ENCODE measurements at places on chromosomes 4 and X.

GRCh38 chr4:25075129-25075528 is 44.4 kb upstream of the LGI2 start:
- DNase-seq: no peak

DNA sequence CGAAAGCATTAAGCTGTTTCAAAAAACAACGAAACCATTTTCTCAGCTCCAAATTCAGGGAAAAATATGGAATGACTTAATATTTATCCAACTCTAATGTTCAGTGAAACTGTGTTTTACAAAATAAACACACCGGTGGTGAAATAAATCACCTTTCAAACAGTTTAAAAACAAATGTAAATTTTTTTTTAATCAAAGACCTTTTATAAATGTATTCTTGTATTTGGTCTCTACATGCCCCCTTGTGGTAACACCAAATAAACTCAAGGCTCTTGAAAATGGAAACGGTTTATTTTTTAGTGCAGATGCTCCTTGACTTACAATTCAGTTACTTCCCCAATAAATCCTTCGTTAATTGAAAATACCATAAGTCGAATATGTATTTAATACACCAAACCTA is 45.8 kb upstream of the ITM2A start:
- DNase-seq: no peak

DNA sequence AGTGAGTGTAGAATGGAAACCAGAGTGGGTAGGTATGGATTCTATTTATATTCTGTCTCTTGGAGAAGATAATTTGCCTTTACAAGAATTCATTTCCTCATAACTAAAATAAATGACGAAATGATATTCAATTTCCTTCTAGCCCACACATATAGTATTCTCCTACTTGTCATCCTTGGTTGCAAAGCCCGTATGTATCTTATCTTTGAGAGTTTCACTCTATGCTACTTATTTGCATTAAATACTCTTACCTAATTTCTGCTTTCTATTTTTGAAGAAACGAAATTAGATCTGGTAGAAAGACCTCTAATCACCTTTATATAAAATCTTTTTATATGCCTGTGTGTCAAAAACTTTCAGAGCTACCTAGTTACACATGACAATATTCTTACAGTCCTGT is 457.7 kb downstream of the NKX6-1 start:
- no peak for DNase-seq

- DNase-seq: no peak
These were observed 1.7 kb upstream of the GATA1 start for GRCh38 chrX:48784726-48785125.

DNA sequence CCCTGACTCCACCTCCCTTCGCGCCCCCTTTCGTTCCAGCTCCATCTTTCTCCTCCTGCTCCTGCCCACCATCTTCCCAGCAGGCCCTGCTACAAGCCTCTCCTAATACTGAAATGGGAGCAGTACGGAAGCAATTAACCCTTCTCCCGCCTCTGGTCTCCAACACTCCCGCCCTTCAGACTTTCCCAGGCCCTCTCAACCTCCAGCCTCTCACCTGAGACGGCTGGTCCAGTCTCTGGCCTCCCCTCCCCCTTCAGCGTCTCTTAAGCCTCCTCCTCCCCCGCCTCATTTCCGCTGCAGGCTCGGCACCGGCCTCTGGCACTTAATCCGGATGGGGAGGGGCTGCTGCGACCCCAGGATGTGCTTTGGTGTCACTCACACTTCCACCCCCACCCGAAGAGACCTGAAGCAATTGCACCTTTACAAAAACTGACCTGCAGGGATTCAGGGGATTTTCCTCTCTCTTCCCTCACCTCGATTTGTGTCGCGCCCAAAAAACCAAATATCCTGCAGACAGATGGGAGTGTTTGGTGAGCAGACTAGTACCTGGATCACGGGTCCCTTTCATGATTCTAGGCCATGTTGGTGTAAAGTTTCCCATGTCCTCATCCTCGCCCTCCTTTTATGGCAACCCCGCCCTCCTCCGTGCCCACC is 657 bp downstream of the TCEAL8 start:
- DNase-seq: peak; percentile 25

DNA sequence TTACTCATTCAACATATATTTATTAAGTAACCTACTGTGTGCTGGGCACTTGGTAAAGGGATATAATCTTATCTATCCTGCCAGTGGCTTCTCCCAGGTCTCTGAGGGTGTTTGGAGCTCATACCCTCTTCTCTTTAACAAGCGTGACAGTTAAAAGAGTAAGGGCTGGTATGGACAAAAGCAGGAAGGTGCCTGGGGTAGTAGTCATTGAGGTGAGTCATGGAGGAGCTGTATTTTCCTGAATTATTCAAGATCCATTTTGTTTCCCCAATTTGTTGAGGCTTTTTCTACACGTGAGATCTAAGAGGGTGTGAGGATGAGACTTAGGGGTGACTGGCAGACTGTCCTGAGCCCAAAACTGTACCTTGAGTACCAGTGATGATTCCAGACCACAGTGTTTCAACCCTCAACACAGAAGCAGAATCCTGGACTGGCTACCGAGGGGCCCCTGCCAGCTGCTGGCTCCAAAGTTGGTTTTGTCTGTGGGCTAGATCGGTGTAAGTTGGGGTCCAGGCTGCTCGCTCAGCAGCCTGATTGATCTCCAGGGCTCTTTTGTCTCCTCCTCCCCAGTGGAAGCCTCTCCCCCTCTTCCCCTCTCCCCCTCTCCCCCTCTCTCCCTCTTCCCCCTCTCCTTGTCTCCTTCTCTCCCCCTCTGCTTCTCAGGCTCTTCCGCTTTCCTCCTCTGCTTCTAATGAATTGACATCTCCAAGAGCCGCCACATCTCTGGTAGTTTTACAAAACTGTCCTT is at the start of gene DRP2:
Gene DRP2, plus strand, starts transcription at position 671 of the 748 bp plus-strand sequence. CDS start 11,862 bp downstream, outside the sequence.
- no peak for DNase-seq

DNA sequence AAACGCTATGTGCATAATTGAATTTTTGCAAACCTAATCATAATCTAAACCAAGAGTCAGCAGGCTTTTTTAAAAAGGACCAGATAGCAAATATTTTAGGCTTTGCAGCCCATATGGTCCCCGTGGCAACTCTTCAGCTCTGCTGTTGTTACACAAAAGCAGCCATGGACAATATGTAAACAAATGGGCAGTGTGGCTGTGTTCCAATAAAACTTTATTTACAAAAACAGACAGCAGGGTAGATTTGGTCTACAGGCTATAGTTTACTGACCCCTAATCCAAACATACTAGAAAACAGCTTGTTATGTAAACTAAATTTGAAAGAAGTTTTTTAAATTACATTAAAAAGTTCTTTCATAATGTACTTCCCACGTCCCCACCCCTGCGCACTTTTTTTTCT is 53.1 kb downstream of the FUNDC1 start:
- no peak for DNase-seq

DNA sequence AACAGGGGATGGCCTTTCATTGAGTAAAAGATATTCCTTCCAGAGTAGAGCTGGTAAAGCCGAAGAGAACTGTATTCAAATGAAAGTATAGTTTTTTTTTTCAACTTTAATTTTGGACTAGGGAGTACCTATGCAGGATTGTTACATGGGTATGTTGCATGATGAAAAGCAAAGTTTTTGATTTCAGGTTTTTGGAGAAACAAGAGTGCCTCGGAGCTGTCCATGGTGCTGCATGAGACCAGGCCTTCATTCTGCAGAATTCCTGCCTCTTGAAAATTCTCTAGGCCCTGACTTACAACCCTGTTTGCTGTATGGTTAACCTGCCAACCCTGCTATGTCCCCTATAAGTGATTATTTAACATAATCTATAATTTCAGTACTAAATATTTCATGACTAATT is 1065.7 kb upstream of the FTHL17 start:
- DNase-seq: no peak

DNA sequence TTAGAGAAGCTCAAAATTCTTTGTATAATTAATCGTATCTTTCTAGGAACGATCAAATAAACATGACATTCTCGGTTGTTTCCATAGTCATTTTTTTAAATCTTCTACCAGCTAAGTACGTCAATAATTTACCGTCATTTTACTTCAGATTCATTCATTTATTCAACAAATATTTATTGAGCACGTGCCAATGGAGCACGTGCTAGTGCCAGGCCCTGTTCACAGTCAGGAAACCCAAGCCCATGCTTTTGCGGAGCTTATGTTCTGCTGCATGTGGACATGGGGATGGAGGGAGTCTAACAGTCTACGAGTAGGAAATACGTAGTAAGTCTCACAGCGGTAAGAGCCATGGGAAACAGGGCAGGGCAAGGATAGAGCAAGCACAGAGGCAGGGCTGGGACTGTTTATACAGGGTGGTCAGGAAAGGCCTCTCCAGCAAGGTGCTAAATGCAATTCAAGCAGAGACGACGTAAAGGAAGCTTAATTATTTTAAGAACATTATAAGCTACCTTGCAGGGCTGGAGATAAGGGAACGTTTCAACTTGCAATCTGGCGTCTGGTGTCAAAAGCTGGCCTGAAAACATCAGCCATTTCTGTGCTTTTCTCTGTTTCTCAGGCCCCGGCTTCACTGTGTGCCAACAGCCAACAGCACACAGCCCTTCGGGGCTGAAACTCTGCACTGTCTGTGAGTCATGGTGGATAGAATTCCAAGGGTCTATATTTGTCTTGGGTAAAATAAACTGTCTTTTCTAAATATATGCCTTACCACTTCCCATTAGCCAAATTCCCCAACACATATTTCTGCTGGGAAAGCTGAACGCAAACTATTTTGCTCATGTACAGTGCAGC is 517.1 kb upstream of the ZFP42 start:
- no peak for DNase-seq

- no peak for DNase-seq
These were observed 552.7 kb upstream of the SLIT2 start for GRCh38 chr4:19698961-19699360.

- no peak for DNase-seq
These were observed 1017.6 kb upstream of the HS3ST1 start for GRCh38 chr4:12446256-12446655.
